ENCODE measurements at places on chromosomes 7 and 10.

DNA sequence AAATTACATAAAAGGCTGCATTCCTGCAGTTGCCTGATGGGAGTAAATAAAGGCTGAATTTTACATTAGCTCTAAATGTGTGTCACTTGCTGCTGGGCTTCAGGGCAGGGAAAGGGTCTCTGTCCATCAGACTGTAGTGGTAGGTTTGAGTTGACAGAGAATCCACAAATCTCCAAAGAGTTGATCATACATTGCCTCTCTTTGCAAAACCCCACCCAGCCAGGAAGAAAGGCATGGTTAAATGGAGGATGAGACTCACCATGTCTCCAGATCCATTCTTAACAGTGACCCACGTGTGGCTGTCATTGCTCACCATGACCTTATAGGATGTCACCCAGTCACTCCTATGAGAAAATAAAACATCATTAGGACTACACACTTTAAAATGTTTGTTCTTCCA, 92.8 kb downstream of the CPXM2 start:
- DNase-seq = no peak

DNA sequence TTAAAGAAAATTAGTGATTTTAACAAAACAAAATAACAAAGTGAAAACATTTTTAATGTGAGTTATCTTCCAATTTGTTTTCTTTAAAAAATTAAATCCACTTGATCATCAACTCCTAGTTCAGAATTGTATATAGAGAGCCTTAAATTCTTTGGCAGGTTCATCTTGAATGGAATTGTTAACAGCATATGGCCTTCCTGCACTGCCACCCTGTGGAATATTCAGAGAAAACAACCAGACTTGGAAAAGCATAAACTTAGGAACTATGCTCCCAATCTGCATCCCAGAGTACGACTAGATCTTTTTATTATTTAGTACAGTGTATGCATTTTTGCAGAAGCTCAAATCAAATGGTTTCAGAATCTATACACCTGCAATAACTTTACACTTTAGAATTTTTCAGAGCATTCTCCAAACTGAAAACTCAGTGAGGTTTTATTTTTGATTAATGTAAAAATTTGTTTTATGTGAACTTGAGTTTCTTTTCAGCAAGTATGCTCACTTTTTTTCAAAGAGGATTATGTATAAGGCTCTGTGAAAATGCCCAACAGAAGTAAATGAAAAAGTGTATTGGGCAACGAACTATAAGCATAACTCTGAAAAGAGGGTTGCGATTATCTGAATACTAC, 44.9 kb upstream of the ANK3 start:
- peak; percentile 78 for DNase-seq

DNA sequence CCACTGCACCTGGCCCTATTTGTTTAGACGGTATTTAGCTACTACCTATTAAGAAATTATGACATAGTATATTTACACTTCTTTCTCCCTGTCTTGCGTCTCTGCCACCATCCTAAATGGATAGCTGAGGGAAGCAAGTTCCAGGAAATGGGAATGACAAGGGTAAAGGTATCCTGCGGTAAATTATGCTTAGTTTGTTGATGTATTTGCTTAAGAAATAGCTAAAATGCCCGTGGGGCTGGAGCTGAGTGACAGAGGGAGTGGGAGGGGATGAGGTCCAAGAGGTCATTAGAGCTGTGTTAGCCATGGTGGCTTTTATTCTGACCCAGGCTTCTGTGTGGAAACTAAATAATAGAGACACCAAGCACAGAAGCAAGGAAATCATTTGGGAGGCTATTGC, 29.0 kb upstream of the UBE2D1 start:
- no peak for DNase-seq

DNA sequence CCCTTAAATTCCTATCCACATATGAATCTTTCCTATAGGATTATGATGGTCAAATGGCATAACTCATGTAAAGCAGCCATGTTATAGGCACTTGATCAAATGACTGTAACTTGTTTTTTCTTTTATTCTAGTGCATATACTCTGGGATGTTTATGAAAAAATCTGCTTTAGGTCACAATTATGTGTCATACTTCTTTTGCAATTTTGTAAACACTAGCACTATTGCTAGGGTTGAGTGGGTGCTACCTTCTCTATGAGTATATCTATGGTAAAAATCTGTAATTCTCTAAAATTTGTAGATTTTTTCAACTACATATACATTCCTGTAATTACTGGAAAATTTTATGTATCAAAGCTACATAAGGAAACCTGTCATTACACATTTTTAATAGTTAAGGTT, 50.0 kb downstream of the HGF start:
- no peak for DNase-seq

DNA sequence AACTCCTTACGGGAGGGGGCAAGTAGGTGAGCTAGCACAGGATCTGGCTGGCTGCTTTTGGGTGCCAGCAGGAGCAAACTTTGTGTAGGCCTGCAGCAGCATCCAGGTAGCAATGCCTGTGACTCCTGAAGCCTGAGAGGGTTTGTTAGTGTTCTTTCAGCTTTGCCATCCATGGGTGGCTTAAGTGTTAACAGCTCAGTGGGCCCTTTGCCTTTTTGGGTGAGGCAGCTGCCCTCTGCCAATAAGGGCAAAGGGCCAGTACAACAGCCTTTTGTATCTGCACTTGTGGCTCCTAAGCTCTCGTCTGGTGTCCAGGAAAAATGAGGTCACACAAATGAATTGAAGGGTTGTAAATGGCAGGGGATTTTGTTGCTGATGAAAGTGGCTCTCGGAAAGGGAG, 359.0 kb upstream of the CHRM2 start:
- DNase-seq = no peak
